ENCODE measurements at places on chromosomes 3 and 15.

GRCh38 chr15:36208868-36209582 lies 370.4 kb upstream of the CDIN1 start:
- no peak for DNase-seq

DNA sequence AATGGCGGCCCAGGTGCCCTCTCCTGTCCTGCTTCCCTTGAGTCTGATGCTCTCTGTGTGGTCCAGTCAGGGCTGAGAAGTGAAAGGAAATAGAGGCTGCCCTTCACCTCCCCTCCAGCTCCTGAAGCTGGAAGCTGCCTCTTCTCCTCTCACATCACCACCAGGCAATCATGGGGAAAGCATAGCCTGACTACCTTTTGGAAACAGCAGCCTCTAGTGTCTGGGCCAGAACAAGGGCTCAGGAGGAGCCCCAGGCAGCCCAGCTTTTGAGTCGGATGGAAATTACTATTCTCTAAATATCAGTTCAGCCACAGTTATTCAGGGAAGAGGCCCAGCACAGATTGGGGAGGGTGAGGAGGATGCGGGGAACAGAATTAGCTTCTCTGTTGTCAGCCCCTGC lies 43.3 kb upstream of the CCDC174 start:
- DNase-seq: no peak

DNA sequence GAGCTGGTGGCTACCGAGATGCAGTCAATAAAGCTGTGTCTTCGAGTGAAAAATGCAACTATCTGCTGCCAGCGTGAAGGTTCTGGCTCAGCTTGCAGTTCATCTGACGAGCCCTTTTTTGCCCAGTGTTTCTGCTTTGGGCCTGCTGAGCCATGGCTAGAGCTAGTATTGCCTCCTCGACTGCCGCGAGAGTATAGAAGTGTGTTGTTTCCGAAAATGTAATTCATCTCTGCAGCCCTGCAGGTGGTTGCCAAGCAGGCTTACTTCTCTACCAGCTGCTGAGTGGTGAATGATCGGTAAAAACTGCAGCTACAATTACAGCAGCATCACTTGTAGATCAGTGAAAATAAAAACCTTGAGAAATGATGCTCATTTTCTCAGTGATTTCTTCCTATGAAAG lies 114.8 kb downstream of the DLG1 start:
- DNase-seq: no peak

DNA sequence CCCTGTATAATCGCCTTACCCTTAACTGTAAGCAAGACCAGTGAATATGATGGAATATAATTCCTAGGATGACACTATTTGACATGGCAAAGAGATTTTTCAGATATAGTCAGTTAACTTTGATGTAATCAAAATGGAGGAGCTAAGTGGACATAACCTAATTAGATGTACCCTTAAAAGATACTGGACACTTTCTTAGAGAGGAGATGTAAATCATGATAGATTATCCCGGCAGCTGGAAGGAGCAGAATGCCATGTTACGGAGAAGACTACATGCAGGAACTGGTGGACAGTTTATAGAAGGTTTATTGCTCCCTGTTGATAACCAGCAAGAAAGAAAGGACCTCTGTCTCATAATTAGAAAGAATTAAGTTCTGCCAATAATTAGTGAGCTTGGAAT lies 1142.9 kb downstream of the SI start:
- no peak for DNase-seq

DNA sequence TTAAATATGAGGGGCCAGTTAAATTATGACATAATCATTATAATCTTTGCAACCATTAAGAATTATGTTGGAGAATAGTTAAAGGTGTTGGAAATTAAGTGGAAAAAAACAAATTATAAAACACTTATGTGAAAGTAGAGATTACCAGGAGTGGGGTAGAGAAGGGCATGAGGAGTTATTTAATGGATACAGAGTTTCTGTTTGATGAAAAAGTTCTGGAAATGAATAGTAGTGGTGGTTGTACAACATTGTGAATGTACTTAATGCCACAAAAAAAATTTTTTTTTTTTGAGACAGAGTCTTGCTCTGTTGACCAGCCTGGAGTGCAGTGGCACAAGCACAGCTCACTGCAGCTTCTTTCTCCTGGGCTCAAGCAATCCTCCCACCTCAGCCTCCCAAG lies 25.1 kb upstream of the TNIK start:
- no peak for DNase-seq

- DNase-seq: no peak
These were observed 21.2 kb downstream of the ARL13B start for GRCh38 chr3:94001191-94001590.

GRCh38 chr3:96860882-96861281 lies 46.5 kb downstream of the EPHA6 start:
- no peak for DNase-seq

- no peak for DNase-seq
These were observed 36.9 kb downstream of the PLS1 start for GRCh38 chr3:142633073-142633472.

- no peak for DNase-seq
These were observed 173.5 kb downstream of the KLF13 start for GRCh38 chr15:31499953-31500765.

DNA sequence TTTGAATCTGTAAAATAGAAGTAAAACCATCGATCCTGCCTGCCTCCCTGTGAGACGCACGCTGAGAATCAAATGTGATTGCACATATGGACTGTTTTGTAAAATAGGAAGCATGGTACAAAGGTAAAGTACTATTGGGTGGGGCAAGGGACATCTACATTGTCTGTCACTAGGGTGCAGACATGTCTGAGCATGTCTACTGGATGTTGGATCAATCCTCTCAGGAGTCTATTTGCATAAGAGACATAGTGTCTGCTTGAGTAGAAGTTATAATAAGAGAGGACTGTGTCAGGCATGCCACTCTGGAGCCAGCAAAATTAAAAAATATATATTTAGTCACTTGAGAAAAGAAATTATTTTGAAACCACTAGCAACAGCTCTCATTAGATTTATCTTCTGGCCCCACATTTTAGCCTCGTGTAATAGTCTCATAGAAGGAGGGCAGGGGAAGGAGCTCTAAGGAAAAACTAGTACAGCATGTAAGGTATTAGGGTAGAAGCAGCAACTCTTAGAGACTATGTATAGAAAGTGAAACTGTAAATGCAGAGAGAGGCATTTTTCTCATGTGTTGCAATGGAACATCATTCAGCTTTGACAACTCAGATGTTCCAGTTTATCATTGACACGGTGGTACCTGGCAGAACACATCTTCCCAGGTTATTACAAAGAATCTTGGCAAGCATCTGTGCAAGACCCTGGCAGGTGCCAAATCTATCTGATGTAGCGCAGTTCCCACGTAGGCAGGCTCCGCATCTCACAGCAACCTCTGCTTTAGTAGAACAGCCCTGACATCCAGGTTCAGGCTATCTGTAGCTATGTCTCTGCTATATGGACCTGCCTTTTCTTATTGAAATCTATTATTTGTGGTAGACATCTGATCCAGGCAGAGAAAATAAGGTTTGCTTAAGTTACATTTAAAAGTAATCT lies 85.2 kb upstream of the CHL1 start:
- no peak for DNase-seq

DNA sequence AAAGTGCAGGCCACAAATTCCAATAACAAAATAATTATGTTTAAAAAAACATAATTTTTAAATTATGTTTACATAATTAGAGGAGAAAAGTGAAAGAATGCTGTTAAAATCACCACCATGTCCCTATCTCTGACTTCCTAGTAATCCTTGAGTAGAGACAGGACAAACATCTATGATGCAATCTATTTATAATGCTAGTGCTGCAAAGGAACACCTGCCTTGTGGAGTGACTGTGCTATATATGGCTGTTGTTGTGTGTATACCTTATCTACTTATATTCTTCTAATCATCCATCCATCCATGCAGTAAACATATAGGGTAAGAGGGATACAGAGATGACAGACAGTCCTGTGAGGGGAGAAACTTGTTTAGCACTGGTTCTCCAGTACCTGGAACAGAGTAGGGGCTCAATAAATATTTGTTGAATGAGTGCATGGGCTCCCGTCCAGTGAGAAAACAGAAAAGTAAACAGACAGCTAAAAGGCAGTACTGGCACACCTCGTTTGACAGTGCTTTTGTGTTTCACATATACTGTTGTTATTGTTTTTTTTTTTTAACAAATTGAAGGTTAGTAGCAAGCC lies 229.3 kb upstream of the UBE2E1 start:
- no peak for DNase-seq

GRCh38 chr3:171358881-171359198 lies 101.4 kb downstream of the TNIK start:
- DNase-seq: no peak

GRCh38 chr3:70281663-70282062 lies 30.8 kb downstream of the MDFIC2 start:
- DNase-seq: no peak

DNA sequence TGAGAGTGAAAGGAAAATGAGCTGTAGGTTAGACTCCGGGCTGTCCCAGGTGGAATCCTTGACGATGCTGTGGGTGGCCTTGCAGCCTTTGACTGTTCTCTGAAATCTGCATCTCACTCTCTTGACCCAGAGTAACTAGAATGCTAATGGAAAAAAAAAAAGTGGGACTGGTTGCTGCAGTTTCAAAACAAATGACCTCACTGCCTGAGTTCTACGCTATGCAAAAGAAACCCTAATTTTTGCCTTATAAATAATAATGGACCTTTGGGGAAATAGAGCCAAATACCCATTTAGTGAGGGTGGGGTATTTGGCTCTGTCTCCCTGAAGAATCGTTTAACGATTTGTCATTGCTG lies 309.7 kb upstream of the C2CD4B start:
- no peak for DNase-seq

DNA sequence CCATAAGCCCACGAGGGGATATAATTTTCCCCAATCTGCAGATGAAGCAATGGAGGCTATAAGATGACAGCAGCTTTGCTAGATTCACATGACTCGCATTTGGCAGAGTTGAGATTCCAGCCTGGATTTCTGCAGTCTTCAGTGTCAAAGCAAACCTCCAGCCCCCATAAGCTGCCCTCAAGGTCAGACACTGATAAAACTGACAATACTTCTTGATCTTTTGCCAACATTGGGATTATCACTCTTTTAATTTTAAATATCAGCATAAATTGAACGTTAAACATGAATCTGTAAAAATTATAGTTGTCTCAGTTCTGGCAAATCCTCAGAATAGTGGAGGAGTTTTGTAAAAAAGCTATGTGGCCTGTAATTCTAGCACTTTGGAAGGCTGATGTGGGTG lies 234.1 kb upstream of the TRIM42 start:
- DNase-seq: no peak

- DNase-seq: no peak
These were observed 487.4 kb upstream of the PROK2 start for GRCh38 chr3:72272356-72272755.

- DNase-seq: no peak
These were observed 28.7 kb upstream of the COL6A6 start for GRCh38 chr3:130488288-130488687.

DNA sequence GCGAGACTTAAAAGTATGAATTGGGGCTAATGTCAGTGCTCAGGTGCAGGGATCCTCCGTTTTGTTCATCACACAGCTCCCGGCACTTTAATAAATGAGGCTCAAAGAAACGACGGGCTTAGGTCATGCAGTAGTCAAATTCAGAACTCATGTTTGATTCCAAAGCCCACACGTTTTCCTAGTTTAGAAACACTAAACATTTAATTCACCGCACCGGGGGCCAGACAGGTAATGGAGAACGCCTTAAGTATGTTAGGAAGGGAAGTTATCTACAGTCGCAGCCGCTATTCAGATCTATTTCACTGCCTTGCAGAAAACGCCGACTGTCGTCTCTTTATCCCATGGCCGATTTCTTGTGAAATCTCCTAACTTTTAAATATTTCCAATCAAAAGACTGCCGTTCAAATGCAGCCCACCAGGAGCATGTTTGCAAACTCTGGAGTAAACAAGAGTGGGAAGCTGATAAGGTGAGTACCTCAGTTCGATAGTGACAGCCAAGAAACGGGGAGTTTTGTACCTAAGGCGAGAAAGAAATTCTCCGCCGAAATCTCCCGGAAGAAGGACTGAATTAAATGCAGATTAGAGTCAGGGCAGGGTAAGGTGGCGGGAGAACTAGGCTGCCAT lies 569 bp downstream of the HIGD2B start:
- DNase-seq: no peak

- DNase-seq: no peak
These were observed 207.2 kb downstream of the ZBTB20 start for GRCh38 chr3:114939920-114940319.

GRCh38 chr3:146124126-146124801 lies 36.7 kb downstream of the PLOD2 start:
- DNase-seq: no peak

GRCh38 chr3:51945031-51945840 lies 3.1 kb downstream of the PARP3 start:
- DNase-seq: no peak

DNA sequence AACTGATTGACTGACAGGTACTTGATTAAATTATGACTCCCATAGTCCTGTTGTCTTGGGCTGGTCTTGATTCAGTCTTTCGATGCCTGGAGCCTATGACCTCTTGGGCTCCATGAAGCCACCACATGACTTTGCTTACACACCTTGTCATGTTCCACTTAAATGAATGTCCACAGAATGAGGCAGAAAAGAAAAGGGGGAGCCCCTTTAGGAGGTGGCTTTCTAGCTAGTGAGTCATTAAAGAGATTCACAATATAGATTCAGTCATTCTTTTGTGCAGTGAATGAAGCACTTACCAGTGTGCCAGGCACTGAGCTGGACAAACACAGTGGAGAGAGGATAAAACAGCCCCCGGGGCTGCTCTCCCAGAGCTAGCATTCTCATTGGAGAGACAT lies 17.1 kb downstream of the VIPR1 start:
- DNase-seq: peak; percentile 51

DNA sequence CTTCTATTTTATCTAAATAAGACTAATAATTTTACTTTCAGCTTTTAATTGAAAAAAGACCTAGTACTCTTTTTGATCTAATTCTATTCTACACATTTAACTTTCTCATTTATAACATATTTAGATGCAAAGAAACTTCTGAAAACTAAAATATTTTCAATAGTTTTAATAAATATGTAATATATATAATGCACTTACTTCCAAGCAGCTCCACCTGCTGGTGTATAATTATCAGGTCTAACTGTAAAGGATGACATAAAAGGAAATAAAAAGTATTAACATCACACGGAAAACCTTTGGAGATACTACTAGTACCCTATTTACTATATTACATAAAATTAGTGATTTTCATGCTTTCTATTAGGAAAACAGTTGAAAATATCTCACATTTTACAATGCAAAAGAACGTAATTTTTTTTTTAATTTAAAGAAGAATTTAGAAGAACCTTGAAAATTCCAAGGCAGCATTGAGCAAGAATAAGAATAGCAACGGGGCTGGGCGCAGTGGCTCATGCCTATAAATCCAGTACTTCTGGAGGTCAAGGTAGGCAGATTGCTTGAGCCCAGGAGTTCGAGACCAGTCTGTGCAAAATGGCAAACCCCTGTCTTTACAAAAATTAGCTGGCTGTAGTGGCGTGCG lies 10.2 kb downstream of the PLSCR5 start:
- DNase-seq: no peak

GRCh38 chr3:45204136-45204535 lies 22.0 kb downstream of the TMEM158 start:
- DNase-seq: no peak

GRCh38 chr3:112629425-112629824 lies 11.5 kb downstream of the CCDC80 start:
- DNase-seq: peak; percentile 8

GRCh38 chr3:37598808-37599581 lies 262.7 kb upstream of the CTDSPL start:
- DNase-seq: no peak
